ENCODE measurements at places on chromosomes 5 and 9.

DNA sequence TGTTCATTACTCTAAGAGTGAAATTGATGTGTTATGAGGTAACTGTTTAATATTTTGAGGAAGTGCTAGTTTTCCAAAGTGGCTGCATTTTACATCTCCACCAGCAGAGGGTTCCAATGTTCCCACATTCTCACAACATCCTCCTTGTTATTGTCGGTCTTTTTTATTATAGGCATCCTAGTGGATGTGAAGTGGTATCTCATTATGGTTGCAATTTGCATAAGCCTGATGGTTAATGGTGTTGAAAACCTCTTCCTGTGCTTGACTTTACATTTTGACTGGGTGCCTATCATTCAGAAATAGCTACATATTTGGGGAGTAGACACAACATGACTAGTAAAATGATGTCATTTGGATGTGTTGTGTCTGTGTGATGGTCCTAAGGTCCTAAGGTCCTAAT lies 143.6 kb downstream of the MRPS30 start:
- no peak for DNase-seq

- no peak for DNase-seq
Observed at GRCh38 chr5:91049112-91049511, 334.0 kb downstream of the ARRDC3 start.

DNA sequence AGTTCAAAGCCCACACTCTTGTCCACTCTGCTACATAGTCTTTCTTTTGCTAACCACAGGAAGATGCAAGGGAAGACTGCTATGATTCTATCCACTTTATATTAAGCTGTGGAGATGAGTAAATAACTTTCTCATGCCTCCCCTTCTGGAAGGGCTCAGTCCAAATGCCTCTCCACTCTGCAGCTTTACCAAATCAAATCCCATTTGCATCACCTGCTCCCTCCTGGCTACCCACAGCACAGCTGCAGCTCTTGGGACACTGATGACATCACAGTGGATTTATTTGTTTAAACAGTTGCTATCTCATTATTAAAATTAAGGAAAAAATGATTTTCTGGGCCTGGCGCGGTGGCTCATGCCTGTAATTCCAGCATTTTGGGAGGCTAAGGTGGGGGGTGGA lies 1544.9 kb upstream of the WWC1 start:
- DNase-seq, result no peak

GRCh38 chr5:8945972-8946371 lies 599.9 kb downstream of the SEMA5A start:
- no peak for DNase-seq

DNA sequence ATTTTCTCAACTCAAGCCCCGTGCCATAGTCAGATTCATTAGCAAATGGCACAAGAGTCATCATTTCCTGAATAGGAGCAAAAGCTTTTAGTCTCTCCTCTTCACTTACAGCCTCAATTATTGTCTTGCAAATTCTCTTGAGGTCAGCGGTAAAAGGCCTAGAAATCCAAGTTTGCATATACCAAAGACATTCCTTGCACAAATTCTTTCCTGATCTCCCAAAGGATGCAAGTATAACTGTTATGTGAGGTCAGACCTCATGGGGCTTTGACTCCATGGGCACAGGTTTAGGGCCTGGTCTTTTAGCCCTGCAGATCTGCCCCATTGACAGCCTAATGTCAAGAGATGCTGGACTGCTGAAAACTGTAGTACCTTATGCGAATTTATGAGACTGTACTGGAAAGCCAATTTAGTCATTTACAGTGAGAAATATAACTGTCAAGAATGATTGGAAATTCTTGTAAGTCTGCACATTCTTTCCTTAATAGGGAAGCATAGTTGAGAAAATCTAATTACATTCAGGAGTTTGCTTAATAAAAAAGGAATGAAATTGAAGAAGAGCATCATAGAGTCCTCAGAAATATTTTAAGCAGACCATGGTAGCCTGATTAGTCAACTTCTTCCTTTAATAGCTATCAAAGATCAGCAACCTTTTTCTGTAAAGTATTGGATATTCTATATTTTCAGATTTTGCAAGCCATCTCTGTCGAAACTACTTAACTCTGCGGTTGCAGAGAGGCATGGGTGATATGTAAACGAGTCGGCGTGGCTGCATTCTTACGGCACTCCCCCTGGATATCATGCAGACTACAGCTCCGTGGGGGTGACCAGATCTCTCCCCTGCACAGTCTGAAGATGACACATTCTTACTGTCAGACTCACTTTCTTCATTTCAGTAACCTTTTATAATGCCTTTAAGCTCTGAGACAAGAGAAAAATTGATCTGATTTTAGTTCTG lies 45.2 kb downstream of the GCNT4 start:
- no peak for DNase-seq

- no peak for DNase-seq
Observed at GRCh38 chr5:137470921-137471220, 28.3 kb downstream of the SPOCK1 start.
